Activated T-cell treated with anti-CD3 and anti-CD28 coated beads for 24 hours (primary cell): ENCODE measurements at places on chromosomes 5 and 9.

- DNase-seq, result no peak
Observed at GRCh38 chr5:177302354-177303110, 987 bp downstream of the RAB24 start.

DNA sequence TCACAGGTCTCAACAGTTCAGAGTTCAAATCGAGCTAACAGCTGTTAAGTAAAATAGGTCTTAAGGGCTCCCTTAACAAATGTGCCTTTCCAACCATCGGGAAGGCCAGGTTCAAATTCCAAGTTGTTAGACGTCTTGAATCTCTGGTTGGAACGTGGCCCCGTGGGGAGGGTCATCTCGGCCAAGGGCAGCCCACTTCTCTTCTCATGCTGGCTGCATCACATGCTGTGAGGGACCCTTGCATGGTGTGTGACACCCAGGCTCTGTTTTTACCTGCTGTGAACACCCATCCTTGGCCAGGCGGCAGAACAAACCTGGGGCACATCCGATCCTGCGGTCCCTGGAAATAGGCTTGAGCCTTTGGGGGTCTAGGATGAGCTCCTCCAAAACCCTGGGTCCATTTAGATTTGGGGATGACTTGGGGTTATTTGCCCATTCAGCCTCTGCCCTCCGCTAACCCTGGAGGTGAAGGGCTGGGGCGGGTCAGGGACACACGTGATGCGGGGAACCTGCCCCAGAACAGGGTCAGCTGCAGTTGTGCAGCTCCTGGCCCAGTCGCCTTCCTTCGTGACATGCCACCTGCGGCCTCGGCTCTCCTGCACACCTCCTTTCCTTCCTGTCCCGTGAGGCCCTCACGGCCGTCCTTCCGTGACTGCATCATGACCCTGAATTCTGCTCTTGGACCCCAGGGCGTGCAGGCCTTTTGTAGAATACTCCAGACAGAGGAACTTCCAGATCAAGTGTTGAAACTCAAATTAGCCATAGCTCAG lies 45.9 kb downstream of the BOD1 start:
- no peak for DNase-seq

DNA sequence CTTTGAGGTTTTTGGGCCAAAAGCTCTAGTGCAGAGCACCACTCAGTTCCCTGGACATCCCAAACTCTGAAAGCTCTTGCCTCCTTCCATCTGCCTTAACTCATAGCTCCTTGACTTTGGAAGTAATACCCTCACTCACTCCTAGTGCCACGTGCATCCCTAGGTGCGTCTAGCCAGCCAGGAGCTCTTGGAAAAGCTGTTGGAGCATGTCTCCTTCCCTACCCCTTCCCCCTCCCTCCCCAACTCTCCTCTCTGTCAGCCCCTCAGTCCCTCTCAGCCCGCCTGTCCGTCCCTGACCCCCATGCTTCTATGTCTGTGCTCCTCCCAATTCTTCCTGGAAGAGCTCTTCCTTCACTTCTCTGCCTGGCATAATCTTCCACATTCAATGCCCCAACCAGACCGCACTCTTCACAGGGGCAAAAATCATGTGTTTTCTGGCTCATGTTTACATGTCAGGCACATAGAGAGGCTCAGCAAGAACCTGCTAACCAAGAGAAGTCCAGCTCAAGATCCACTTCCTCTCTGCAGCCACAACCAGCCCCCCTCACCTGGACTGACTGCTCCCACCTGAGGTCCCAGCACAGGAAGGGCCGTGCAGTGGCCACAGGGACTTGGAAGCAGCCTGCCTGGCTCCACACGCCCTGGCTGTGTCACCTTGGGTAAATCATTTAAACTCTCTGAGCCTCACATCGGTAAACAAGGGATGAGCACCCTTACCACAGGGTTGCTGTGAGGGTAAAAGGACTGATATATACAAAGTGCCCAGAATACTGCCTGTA lies 58.4 kb downstream of the WHRN start:
- DNase-seq, result no peak

- DNase-seq, result no peak
Observed at GRCh38 chr5:96734871-96735325, 72.7 kb downstream of the CAST start.

DNA sequence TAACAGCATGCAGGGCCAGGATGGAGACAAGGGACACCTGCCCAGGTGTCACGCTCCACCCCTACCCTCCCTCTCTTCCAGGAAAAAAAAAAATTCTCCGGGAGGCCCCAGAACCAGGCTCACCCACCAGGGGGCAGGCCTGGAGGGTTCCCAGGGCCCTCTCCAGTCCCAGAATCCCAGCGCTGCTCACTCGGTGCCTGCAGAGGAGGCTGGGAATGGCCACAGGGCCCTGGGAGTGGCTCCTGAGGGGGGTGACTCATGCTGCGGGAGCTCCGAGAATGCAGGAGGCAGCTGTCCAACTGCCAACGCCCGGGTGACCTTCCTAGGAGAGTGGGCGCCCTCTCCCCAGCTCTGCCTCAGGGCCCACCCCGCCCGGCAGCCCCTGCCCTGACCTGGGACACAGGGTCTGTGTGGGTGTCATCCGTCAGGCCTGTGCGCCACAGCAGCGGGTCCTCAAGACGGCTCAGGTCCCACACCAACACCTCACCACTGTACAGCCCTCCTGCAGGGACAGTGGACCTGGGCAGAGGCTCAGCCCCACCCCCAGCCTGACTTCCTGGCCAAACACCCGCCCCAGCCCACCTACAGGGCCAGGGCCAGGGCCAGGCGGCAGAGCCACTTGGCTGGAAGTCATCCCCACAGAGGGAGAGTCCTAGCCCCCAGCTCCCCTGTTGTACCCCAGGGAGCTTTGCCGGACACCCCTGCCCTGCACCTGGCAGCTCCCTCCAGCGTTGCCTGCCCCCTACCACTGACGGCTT lies 21.2 kb downstream of the DYNC2I2 start:
- DNase-seq, result no peak

DNA sequence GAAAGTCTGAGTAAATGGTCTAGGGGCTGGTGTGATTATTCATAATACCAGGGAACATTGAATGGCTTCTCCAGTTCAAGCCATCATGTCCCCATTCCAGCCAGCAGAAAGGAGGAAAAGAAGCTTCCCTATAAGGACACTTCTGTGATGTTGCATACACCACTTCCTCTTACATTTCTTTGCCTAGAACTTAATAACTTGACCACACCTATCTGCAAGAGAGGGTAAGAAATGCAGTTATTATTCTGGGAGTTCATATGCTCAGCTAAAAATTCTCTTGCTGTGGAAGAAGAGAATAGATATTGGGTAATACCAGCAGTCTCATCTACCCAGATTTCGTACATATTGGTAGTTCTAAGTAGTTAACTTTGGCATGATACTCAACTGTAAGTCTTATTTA lies 166.1 kb downstream of the SLC28A3 start:
- no peak for DNase-seq

- no peak for DNase-seq
Observed at GRCh38 chr9:134704498-134704897, 62.9 kb downstream of the COL5A1 start.

DNA sequence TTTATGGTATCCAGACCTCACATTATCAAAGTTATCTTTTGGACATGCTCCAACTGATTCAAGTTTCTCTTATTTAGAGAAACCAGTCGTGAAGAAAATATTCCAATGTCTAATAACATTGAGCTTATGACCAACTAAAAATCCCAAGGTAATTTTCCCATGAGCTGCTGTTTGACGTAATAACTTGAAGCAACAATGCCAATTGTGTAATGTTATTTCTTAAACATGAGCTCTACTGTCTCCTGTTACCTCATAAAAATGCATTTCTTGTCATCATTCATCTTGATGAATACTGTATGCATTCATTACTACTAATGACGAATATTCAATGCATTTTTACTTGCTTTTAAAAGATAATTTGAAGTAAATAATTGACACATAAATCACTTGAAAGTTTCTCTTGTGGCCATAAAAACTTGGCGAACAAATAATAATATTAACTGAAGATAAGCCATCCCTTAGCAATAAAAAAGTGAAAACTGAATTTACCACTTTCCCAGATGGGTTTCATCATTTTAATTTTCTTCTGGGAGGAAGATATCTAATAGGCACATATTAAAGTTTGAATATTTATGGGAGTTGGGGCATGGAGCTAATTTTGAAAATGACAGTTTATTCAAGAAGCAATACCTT lies 424 bp upstream of the MARCOL start:
- no peak for DNase-seq

DNA sequence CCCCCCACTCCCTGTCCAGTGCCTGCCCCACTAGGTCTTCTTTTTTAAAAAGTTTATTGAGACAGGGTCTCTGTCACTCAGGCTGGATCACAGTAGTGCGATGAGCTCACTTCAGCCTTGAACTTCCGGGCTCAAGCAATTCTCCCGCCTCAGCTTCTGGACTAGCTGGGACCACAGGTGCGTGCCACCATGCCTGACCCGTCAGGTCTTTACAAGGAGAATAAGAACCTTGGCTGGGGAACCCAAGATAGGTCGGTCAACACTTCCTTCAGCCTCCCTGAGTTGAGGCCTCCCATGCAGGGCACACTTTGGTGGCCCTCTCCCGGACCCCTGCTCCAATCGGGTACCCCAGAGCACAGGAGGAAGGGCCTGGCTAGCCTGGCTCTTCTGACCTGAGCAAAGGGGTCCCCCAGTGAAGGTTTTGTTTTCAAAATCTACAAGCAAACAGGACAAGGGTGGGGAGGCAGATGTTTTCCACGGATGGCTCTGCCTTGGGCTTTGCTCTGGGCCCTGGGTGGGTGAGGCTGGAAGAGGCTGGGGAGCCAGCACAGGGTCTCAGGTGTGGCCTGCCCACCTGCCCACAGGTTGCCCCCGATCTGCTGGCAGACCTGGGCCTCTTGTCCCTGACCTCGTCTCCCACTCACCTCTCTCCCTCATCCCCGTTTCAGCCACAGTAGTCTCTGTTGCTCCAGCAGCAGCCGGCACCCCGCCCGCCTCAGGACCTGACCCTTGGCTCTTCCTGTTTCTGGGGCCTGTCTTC lies 108.7 kb upstream of the PHYKPL start:
- no peak for DNase-seq

GRCh38 chr5:55360190-55360589 lies 52.4 kb downstream of the MTREX start:
- DNase-seq, result no peak

GRCh38 chr5:80151890-80152289 lies 104.0 kb downstream of the SERINC5 start:
- DNase-seq, result no peak

- DNase-seq, result no peak
Observed at GRCh38 chr9:5857928-5858327, 25.0 kb upstream of the ERMP1 start.

DNA sequence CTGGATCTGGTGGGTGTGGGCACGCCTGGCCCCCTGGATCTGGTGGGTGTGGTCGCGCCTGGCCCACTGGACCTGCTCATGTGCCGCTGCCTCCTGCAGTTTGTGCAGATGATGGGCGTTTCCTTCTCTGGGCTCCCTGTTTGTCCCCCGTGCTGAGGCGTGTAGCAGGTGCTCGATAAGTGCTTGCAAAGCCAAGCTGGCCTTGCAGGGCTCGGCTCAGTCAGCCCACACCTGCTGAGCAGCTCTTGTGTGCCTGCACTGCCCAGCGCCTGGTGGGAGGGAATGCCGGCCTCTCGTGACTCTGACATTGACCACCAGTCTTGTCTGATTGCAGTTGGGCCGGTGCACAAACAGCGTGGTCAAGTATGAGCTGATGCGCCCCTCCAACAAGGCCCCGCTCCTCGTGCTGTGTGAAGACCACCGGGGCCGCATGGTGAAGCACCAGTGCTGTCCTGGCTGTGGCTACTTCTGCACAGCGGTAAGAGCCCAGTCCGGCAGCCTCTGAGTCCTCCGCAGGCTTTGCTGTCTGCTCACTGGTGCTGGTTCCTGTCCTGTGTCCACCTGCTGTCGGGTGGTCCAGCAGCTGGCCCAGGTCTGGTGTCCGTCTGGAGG lies 102.7 kb upstream of the CACNA1B start:
- no peak for DNase-seq

GRCh38 chr5:15236911-15237508 lies 263.0 kb upstream of the FBXL7 start:
- no peak for DNase-seq

DNA sequence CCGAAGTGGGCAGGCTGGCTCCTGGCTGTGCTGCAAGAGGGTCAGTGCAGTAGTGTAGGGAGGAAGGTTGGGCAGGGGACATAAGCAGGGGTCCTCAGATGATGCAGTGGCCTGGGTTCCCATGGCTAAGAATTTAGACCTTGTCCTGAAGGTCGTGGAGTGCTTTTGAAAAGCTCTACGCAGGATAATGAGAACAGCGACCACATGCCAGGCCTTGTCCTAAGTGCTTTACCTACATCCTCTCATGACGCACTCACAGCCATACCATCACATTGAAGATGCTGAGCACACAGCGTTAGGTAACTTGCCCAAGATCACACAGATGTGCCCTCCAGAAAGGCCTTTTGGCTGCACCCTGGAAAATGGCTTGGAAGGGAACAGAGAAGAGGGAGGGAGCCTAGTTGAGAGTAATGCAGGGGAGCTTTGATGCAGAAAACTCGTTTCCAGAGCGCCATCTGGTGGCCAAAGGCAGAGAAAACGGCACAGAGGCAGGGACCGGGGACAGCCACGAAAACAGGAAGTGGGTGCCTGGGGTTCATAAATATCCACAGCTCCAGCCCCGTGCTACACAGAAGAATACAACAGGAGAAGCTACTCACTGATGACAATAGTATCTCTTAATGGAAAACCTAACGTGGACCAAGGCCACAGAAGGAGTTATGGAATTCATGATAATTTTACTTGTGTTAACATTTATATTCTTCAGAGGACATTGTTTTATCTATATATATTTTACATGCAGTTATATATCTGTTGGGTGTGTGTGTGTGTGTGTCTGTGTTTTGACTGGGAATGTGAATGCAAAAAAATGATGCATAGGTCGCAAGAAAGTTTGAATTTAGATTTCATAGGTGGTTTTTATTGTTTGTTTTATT lies 2.7 kb upstream of the PCDH12 start:
- DNase-seq, result peak; percentile 87

- peak; percentile 50 for DNase-seq
Observed at GRCh38 chr5:126446498-126447224, 23.5 kb downstream of the GRAMD2B start.

DNA sequence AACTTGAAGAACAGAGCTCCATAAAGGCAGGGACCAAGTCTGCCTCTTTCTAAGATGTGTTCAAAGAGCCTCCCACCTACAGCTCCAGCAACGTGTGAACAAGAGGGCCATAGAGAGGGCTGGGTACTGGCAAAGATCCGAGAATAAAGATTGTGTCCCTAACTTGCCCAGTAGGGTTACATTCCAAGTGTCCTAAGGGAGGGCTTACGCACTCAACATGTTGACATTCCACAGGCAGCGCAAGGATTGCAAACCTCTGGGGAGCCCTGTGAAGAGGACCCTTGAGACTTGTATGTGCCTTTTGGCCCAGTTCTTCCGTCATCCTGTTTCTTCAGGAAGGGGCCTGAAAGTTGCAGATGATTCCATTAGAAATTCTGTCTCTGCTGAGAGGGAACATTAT lies 48.2 kb upstream of the ENTREP1 start:
- DNase-seq, result no peak
